ENCODE measurements at places on chromosomes 3 and 15.

- DNase-seq: no peak
Observed at GRCh38 chr3:16504242-16504641, 9.3 kb downstream of the RFTN1 start.

- DNase-seq: no peak
Observed at GRCh38 chr15:92667287-92667904, 11.8 kb upstream of the FAM174B start.

- no peak for DNase-seq
Observed at GRCh38 chr3:160378331-160379109, 20.5 kb downstream of the IFT80 start.

- DNase-seq: no peak
Observed at GRCh38 chr15:35746121-35746520, 200.2 kb upstream of the DPH6 start.

- DNase-seq: peak; percentile 61
Observed at GRCh38 chr3:57164657-57165573, at the start of gene IL17RD. IL17RD (minus strand) TSS chr3:57165353; CDS start chr3:57165286, 67 bp downstream.

GRCh38 chr3:58161435-58162398 is 49.1 kb downstream of the DNASE1L3 start:
- no peak for DNase-seq

GRCh38 chr3:185207931-185208746 is 45.7 kb downstream of the EHHADH start:
- DNase-seq: no peak

GRCh38 chr15:91099616-91099994 is 452 bp upstream of the SV2B start:
- DNase-seq: peak; percentile 56

DNA sequence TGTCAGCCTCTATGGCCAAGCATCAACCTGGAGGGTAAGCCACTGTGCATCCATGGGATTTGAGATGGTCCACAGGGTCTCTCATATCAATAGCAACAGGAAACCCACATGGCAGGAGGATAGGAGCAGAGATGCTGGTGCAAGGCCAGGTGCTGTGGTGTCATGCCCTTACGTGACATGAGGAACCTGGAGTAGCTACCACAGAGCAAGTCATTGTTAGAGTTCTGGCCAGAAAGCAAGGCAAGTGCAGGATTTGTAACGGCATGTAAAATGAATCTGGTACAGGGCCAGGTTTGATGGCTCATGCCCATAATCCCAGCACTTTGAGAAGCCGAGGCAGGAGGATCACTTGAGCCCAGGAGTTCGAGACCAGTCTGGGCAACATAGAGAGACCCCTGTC is 14.8 kb upstream of the ZNF774 start:
- DNase-seq: no peak

- DNase-seq: no peak
Observed at GRCh38 chr3:126972866-126973265, 10.0 kb upstream of the PLXNA1 start.

DNA sequence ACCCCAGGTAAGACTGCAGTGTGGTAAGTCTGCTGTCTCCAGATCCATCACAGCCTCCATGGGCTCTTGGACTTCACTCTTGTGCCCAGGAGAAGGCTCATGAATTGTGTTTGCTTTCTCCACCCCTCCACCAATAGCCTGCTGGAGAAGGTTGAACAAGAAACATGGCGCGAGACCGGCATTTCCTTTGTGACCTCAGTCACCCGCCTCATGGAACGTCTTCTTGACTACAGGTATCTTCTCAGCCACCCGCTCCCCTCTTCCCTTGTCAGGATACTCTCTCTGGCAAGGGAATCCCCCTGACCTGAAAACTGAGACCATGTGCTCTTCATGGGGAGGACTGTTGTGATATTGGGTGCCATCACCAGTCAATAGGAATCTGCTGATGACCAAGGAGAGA is 52.1 kb upstream of the MANF start:
- DNase-seq: no peak

- DNase-seq: no peak
Observed at GRCh38 chr15:70826634-70827033, 27.3 kb downstream of the LARP6 start.

DNA sequence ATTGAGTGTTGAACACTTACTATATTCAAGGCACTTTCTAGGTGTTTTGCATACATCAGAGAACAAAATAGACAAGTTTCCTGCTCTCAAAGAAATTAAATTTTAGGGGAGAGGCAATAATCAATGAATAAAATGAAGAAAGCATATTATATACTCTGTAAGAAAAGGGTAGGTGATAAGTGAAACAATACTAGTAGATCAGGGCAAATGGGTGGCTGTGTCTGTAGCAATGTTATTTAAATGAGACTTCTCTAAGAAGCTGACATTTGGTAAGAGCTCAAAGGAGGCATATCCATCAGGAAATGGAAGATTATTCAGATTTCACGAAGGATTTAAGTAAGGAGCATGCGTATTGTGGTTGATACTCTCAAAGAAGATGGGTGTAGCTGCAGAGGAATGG is 1291.6 kb downstream of the NSUN3 start:
- DNase-seq: no peak

DNA sequence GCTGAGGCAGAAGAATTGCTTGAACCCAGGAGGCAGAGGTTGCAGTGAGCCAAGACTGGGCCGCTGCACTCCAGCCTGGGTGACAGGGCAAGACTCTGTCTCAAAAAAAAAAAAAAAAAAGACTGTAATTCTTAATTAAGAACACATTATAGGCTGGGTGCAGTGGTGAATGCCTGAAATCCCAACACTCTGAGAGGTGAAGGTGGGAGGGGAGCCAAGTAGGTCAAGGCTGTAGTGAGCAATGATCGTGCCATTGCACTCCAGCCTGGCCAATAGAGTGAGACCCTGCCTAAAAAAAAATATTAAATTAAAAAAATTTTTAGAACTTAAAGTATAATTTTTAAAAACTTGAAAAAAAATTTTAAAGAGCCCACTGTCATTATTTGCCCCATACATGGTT is 13.4 kb upstream of the ARPIN start:
- DNase-seq: no peak

- DNase-seq: no peak
Observed at GRCh38 chr3:155791190-155791589, 14.9 kb downstream of the C3orf33 start.

- no peak for DNase-seq
Observed at GRCh38 chr3:194951931-194952582, 266.4 kb downstream of the FAM43A start.

DNA sequence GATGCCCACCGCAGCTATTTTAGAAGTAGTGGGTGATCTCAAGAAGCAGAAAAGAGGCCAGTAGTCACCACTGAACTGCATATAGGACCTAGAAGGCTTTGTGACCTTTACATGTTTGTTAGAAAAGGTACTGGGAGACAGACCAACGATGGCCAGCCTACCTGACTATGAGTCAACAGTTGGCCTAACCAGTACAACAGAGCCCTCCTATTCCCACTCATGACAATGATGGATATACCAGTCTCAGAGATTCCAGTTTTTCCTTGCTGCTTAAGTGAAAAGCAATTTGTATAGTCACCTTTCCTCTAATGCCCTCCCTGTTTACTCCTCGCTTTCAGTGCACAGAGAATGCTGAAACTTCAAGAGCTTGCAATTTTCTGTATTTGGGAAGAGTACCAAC is 86.6 kb upstream of the PPIB start:
- DNase-seq: no peak

DNA sequence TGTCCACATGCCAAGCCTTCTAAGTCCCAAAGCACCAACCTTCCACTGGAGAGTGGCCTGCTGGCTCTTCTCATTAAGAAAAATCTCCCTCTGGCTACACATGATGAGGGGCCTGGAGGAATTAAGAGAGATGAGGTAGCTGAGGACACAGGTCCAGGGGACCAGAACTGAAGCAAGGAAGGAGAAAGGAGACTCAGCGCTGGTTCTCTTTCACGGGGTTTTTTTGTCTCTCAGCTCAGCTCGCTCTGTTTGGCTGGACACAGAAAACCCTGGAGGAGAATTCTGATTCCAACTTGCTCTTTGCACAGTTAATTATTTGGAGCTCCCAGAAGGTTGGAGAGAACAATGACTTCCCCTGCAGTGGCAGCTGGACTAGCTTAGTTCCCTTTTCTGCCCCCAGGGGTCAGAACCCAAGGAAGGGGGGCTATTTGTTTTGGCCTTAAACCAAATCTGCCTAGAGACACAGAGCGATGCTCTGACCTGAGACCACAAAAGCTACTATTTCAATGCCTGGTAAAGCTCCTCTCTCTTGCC is 507.6 kb downstream of the FHIT start:
- DNase-seq: no peak

DNA sequence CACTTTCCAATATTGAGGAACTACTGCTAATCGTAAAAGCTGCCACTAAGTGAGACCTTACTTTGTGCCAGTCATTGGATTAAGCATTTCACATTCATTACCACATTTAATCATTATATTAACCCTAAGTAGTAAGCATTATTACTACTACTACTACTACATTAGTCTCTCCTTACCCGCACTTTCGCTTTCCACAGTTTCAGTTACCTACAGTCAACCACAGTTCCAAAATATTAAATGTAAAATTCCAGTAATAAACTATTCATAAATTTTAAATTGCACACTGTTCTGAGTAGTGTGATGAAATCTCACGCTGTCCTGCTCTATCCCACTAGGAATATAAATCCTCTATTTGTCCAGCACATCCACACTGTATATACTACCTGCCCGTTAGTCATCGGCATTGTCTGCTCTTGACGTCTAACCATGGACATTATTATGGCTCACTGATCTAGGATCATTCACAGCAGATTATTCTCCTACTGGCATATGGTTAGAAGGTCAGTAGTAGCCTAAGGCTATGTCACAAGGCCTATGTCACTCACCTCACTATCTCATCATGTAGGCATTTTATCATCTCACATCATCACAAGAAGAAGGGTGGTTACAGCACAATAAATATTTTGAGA is 121.1 kb downstream of the GSK3B start:
- DNase-seq: no peak

GRCh38 chr15:75170711-75171341 is 30.9 kb upstream of the C15orf39 start:
- DNase-seq: no peak

GRCh38 chr3:151900460-151900859 is 27.0 kb downstream of the SUCNR1 start:
- DNase-seq: no peak

GRCh38 chr15:74830868-74831267 is 4.4 kb downstream of the CPLX3 start:
- DNase-seq: no peak

- DNase-seq: no peak
Observed at GRCh38 chr15:82843566-82843965, 34.1 kb downstream of the WHAMM start.

GRCh38 chr15:39736412-39737195 is 46.0 kb downstream of the FSIP1 start:
- DNase-seq: no peak

DNA sequence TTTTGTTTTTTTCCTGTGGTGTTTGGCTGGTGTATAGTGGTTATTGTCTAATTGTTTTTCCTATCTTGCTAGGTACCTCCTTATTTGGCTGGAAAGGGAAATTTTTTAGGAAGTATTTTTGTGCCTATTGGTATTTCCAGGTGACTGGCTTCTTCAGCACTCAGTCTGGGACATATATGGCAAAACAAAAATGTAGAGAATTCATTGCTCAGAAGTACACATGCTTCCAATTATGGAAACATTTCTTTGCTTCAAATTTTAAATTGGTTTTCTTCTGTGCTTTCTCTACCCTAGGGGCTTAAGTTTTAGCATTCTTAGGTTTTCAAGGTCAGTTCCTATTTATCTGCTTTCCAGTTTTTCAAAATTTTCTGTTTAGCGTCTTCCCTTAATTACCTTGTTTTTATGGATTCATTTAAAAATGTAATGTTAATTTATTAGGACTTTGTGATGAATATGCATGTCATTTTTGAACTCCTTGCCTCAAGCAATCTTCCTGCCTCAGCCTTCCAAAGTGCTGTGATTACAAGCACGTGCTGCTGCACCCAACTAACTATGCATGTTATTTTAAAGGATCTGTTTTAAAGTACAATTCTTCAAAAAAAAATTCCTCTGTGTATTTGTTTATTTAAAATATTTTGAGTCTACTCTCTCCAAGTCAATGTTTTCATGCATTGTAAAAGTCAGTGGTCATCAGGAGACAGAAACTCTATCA is 231.9 kb upstream of the DPPA4 start:
- no peak for DNase-seq

DNA sequence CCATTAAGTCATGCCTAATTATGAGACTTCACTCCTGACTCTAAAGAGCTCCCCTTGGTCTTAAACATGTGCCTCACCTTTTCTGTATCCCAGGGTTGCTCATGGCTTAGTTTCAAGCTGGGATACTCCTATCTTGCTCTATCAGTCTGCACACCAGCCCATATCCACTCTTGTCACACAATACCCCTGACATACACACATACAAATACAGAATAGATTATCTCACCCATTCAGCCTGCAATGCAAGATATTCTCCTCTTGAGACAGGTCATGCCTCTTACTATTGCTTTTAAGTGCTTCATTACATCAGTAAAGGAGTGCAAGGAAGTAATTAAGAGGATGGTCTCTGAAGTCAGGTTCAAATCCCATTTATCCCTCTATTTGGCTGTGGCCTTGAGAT is 587.3 kb downstream of the IGSF11 start:
- DNase-seq: no peak

GRCh38 chr3:55731741-55732140 is 244.6 kb upstream of the WNT5A start:
- no peak for DNase-seq

DNA sequence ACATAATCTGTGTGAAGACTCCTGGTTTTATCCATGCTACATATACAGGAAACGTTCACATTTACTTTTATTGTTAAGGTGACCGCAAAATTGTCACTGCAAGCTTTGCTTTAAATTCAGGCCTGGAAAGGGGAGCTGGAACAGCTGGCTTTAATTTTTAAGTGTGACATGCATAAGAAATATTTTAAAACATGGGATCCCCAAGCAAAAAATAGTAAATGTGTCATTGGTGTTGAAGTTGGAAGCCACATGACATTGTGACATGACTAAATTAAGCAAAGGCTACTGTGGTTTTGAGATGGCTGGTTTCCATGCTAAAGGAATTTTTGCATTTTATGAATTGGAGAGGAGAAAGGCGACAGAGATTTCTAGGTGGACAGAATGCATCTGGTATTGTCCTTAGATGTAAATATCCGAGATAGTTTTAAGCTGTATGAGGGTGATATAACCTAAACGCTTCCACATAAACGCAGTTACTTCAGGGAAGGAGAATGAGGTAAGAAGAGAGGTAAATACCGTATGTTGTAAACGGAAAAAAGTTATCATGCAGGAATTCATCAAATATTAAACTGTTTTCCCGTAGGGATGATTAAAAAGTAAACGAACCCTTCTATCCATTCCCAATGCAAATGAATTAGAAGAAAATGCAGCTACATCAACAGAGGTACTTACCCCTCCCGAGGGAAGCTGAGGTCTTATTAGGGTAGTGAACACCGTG is 927 bp upstream of the FYTTD1 start:
- no peak for DNase-seq

GRCh38 chr3:79253704-79254103 is 514.1 kb downstream of the ROBO1 start:
- no peak for DNase-seq

DNA sequence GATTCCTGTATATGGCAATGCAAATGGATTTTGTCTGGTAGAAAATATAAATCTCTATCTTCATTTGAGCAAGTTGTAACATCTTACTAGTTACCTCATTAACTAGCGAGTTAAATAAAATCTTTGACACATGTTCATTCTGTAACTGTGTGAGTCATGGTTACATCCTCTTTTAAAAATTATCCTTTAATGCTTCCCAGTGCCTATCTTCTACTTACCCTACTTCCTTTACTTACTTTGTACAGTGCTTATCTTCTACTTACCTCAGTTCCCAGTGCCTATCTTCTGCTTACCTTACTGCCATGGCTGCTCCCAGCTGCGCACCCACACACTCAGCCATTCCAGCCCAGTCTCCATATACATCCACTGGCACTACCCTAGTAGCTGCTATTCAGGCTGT is 71.9 kb upstream of the GOLGA8B start:
- DNase-seq: no peak
